Natural killer cell (primary cell): ENCODE measurements at places on chromosomes 3 and 15.

GRCh38 chr3:22526266-22526837, 676.8 kb upstream of the UBE2E2 start:
- H3K36me3 ChIP-seq = no peaks in the 10 kb centered on the region
- H3K27me3 ChIP-seq = no peaks in the 10 kb centered on the region
- no peak overlapping the region for H3K27ac ChIP-seq
- no peak overlapping the region for H3K4me3 ChIP-seq

- no peaks in the 10 kb centered on the region for H3K36me3 ChIP-seq
- no peaks in the 10 kb centered on the region for H3K27me3 ChIP-seq
- no peak for DNase-seq
- H3K4me1 ChIP-seq = peaks cover 17% of the 10 kb centered on the region
- no peak overlapping the region for H3K4me3 ChIP-seq
- H3K27ac ChIP-seq = no peak overlapping the region
Observed at GRCh38 chr3:172598904-172599303, 75.7 kb upstream of the TNFSF10 start.

- H3K4me3 ChIP-seq = peak overlapping the region; percentile 97
- DNase-seq = peak; percentile 27
- H3K4me1 ChIP-seq = peaks cover 37% of the 10 kb centered on the region
Observed at GRCh38 chr3:129278966-129279906, 566 bp downstream of the HMCES start.

DNA sequence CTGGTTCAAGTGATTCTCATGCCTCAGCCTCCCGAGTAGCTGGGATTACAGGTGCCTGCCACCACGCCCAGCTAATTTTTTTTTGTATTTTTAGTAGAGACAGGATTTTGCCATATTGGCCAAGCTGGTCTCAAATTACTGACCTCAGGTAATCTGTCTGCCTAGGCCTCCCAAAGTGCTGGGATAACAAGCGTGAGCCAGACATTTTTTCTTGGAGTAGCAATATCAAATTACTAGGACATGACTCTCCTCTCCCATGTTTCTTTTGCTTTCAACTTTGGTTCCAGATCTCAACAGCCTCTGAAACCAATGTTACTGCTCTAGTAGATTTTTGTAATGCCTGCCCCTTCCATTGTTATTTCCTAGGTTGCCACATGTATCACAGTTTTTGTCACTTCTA, 462.0 kb downstream of the GBE1 start:
- no peaks in the 10 kb centered on the region for H3K27me3 ChIP-seq
- DNase-seq = no peak
- no peak overlapping the region for H3K27ac ChIP-seq
- H3K36me3 ChIP-seq = no peaks in the 10 kb centered on the region

DNA sequence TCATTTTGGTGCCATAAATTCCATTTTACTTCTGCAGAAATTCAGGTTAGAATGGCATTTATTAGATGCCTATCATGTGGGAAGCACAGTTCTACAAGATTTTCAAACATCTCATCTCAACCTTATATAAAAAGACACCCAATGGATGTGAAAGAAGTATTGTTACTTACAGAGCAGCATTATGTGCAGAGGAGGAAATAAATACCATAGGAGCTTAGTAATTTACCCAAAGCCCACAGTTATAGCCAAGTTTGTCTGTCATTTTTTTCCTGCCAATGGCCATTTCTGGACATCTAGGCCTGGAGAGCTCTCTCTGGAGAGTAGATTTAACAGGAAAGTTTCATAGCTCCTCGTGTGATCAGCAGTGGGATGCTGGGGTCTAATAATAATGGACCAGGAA, 659.4 kb upstream of the NAALADL2 start:
- H3K27me3 ChIP-seq = no peaks in the 10 kb centered on the region
- no peaks in the 10 kb centered on the region for H3K4me1 ChIP-seq
- no peak for DNase-seq

GRCh38 chr3:135090020-135090717, 295.1 kb downstream of the EPHB1 start:
- no peak overlapping the region for H3K4me3 ChIP-seq
- H3K27me3 ChIP-seq = no peaks in the 10 kb centered on the region
- no peaks in the 10 kb centered on the region for H3K36me3 ChIP-seq
- H3K4me1 ChIP-seq = no peaks in the 10 kb centered on the region
- DNase-seq = no peak

DNA sequence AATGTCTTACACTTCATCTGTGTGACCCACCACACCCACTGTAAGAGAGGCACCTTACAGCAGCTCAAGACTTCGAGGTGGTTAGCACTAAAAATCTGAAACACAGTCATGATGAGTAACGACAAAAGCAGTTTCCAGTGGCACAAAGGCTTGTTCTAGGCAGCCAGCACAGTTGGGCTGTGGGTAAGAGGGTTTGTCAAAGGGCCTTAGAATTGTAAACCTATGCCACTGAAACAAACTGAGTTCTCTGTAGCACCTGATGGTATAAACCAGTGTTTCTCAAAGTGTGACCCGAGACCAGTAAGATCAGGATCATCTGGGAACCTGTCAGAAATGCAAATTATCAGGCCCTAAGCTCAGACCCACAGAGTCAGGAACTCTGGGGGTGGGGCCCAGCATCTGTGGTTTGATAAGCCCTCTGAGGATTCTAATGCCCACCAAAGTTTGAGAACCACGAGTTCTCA, 36.5 kb downstream of the DAPK2 start:
- peaks cover 29% of the 10 kb centered on the region for H3K4me1 ChIP-seq
- no peak overlapping the region for H3K4me3 ChIP-seq
- DNase-seq = peak; percentile 47
- peak overlapping the region; percentile 86 for H3K27ac ChIP-seq
- no peaks in the 10 kb centered on the region for H3K36me3 ChIP-seq
- H3K27me3 ChIP-seq = no peaks in the 10 kb centered on the region

GRCh38 chr3:119063471-119063870, 28.8 kb upstream of the IGSF11 start:
- H3K27me3 ChIP-seq = no peaks in the 10 kb centered on the region
- no peak overlapping the region for H3K4me3 ChIP-seq
- no peak for DNase-seq
- H3K27ac ChIP-seq = no peak overlapping the region

- H3K27ac ChIP-seq = no peak overlapping the region
- no peaks in the 10 kb centered on the region for H3K36me3 ChIP-seq
- H3K4me3 ChIP-seq = no peak overlapping the region
- H3K4me1 ChIP-seq = no peaks in the 10 kb centered on the region
- H3K27me3 ChIP-seq = no peaks in the 10 kb centered on the region
Observed at GRCh38 chr15:81751816-81752545, 293.8 kb downstream of the MEX3B start.

DNA sequence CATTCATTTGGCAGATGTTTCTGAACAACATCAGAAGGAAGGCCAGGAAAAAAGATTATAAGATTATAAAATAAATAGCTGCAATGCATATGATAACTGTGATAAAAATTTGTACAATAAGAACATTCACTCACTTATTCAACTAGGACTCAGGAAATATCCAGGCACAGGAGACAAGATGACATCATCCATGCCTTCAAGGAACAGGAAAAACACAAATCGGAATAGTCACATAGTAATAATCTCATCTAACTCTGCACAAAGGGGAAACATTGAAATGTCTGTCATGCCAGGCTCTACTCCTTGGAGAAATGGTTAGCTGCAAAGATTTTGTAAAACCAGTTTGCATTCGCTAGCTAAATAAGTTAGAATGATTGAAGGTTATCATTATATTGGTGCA, 233.5 kb upstream of the AGTR1 start:
- DNase-seq = no peak
- H3K4me1 ChIP-seq = no peaks in the 10 kb centered on the region
- H3K4me3 ChIP-seq = no peak overlapping the region
- H3K36me3 ChIP-seq = no peaks in the 10 kb centered on the region
- no peak overlapping the region for H3K27ac ChIP-seq

GRCh38 chr3:174700736-174701135, 158.4 kb upstream of the NAALADL2 start:
- no peak for DNase-seq
- H3K27me3 ChIP-seq = no peaks in the 10 kb centered on the region
- no peaks in the 10 kb centered on the region for H3K36me3 ChIP-seq
- H3K4me3 ChIP-seq = no peak overlapping the region
- H3K4me1 ChIP-seq = no peaks in the 10 kb centered on the region

GRCh38 chr3:8729479-8729878, 4.1 kb upstream of the CAV3 start:
- H3K27ac ChIP-seq = no peak overlapping the region
- H3K4me1 ChIP-seq = no peaks in the 10 kb centered on the region

DNA sequence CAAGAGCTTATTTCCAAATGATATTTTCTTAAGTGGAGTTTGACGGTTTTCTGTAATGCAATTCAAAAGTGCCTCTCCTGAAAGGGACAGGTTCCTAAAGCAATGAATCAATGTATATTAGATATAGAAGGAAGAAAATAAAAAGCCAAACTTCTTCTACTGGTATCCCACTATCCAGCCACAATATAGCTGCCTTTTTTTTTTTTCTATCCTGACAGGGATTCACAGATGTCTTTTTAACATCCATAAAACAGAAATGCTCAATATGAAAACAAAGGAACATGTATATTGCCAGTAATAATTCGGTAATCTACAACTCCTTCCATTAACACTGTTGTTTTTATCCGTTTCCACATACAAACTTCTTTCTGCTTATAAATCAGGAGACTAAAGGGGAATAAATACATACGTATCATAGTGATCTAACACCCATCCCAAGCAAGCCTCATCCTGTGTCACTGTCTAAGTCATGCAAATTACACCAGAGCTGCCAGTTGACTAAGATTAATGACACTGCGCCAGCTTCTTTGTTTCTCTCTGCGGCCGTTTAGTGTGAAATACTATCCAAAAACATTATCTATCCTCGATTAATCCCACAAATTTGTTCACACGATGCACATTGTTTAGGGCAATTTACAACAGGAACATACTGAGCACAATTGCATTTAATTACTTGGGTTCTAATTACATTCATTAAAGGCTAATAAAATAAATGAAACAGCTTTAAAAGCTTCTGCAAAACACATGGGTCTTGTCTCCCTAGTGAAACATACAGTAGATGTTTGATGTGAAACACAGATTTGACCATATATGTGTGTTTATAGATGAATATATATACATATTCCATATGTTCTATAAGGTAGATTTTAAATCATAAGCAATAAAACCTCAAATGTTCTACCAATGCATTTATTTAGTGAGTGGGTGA, 51.9 kb upstream of the CDIN1 start:
- H3K4me3 ChIP-seq = no peak overlapping the region
- H3K27me3 ChIP-seq = no peaks in the 10 kb centered on the region
- no peaks in the 10 kb centered on the region for H3K36me3 ChIP-seq
- no peak for DNase-seq
- no peaks in the 10 kb centered on the region for H3K4me1 ChIP-seq

DNA sequence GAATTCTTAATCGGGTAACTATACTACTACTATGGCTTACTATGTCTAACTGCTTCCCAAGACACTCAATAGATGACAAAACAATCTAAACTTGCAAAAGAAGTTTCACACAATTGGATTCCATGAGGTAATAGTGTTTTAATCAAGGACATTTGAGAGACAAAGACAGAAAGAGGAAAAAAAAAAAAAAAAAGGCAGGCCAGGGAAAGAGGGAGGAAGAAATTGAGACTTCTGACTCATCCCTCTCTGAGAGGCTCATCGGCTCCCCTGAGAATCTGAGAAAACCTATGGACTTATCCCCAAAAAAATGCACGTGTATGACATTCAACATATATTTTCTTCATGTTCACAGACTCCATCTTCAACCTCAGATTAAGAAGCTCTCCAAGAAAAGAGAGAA, 61.0 kb downstream of the SCAPER start:
- H3K27ac ChIP-seq = no peak overlapping the region
- DNase-seq = no peak
- no peak overlapping the region for H3K4me3 ChIP-seq
- no peaks in the 10 kb centered on the region for H3K4me1 ChIP-seq
- no peaks in the 10 kb centered on the region for H3K36me3 ChIP-seq

DNA sequence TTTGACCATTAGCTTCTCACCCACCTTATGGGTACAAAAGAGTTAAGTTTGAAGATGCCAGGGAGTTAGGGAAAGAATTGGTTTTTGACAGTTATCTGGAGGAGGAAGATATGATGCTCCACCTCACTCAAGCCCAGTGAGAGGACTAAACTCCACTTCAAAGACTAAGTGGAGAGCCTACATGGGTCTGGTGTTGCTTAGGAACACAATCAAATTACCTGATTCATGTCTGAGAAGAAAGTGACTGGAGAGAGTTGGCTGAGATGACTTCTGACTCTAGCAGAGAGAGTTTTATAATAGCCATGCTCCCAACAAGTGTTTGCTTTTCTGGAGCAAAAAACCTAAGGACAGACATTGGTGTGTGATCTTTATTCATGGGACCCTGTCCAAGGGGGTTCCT, 43.3 kb downstream of the SUCNR1 start:
- H3K4me3 ChIP-seq = no peak overlapping the region
- H3K36me3 ChIP-seq = no peaks in the 10 kb centered on the region
- no peaks in the 10 kb centered on the region for H3K27me3 ChIP-seq
- DNase-seq = no peak

DNA sequence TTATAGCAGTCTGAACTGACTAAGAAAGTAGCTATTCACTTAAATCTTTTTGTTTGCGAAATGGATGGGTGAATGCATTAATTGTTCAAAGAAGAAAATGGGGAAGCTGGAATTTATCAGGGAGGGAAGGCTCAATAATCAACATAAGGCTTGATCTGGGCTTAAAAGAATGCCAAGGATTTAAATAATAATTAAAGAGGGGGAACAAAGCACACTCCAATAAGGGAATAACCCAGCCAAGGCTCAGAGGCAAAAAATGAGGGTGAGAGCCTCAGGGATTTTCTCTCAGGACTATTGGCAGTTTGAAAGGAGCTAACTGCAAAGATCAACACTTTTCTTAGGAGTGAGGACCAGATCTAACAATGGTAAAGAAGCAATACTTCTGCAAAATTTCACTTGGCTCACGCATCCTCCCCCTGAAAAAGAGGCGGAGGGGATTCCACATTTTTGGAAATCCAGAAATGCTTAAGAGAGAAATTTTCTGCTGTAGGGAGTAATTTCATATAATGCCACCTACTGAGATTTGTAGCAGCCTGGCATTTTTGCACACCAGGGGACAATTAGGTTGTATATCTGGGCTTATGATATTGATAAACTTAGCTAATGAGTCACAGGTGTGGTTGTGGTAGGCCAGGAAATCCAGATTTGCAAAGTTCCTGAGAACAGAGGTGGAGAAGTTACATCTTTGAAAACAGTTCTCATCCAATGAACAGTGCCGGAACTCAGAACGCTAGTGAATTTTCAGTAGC, 405.1 kb downstream of the TUSC7 start:
- no peaks in the 10 kb centered on the region for H3K36me3 ChIP-seq
- no peaks in the 10 kb centered on the region for H3K4me1 ChIP-seq
- no peak overlapping the region for H3K27ac ChIP-seq

GRCh38 chr3:104717828-104718196, 648.9 kb upstream of the ALCAM start:
- no peaks in the 10 kb centered on the region for H3K36me3 ChIP-seq
- DNase-seq = no peak
- H3K4me3 ChIP-seq = no peak overlapping the region

GRCh38 chr3:195911946-195912270, 3.6 kb upstream of the TNK2 start:
- DNase-seq = no peak
- no peak overlapping the region for H3K27ac ChIP-seq
- no peaks in the 10 kb centered on the region for H3K36me3 ChIP-seq
- H3K27me3 ChIP-seq = no peaks in the 10 kb centered on the region
- no peak overlapping the region for H3K4me3 ChIP-seq
